Testis (tissue), 5 donors: ENCODE measurements at places on chromosomes 3 and 15. TPM values are rescaled to one million over a fixed set of nuclear protein-coding genes. Genes with fewer than 3 reads are reported as not detected.

The PLS1 gene
- 10.8 TPM for polyA plus RNA-seq

The ZNF717 gene
- 10.8 TPM for polyA plus RNA-seq

The PLA2G4B gene
- polyA plus RNA-seq = 7.4 TPM

The ZDHHC23 gene
- 36.4 TPM for polyA plus RNA-seq

The DYNC1LI1 gene
- polyA plus RNA-seq = 85.7 TPM

The TPRG1 gene
- 15.5 TPM for polyA plus RNA-seq

The GAP43 gene
- polyA plus RNA-seq = 0.62 TPM

The PLOD2 gene
- polyA plus RNA-seq = 9.9 TPM

The TXNRD3 gene
- polyA plus RNA-seq = 67.9 TPM

The ST8SIA2 gene
- polyA plus RNA-seq = 0.24 TPM

The DAG1 gene
- polyA plus RNA-seq = 85.8 TPM

The NAALADL2 gene
- polyA plus RNA-seq = 5.4 TPM

The SHC4 gene
- polyA plus RNA-seq = 22.7 TPM

The TNFSF10 gene
- 10.0 TPM for polyA plus RNA-seq

The TCF12 gene
- 51.8 TPM for polyA plus RNA-seq

The MST1R gene
- polyA plus RNA-seq = 15.9 TPM

The MBNL1 gene
- polyA plus RNA-seq = 36.5 TPM

The PLSCR5 gene
- polyA plus RNA-seq = not detected

The CRABP1 gene
- 1.1 TPM for polyA plus RNA-seq

The NEO1 gene
- 50.2 TPM for polyA plus RNA-seq

The GP5 gene
- not detected for polyA plus RNA-seq

The GPR149 gene
- polyA plus RNA-seq = 0.61 TPM

The ADPGK gene
- polyA plus RNA-seq = 39.1 TPM

The GPR27 gene
- polyA plus RNA-seq = 11.3 TPM

The GPR171 gene
- 0.22 TPM for polyA plus RNA-seq

The CAND2 gene
- polyA plus RNA-seq = 38.0 TPM

The CEP19 gene
- polyA plus RNA-seq = 17.1 TPM
